Cortex of kidney (tissue), 1 donor: ENCODE measurements at places on chromosomes 1 and 21.

GRCh38 chr1:218273762-218274479 is 11.2 kb upstream of the RRP15 start:
- DNase-seq, result no peak

- no peak for DNase-seq
Observed at GRCh38 chr21:41680444-41681347, 86.2 kb downstream of the RIPK4 start.

GRCh38 chr21:38448671-38449385 is 49.4 kb downstream of the ERG start:
- no peak for DNase-seq

- no peak for DNase-seq
Observed at GRCh38 chr1:213761845-213762407, 225.8 kb upstream of the PROX1 start.

GRCh38 chr1:12341667-12342066 is 111.8 kb downstream of the VPS13D start:
- no peak for DNase-seq

DNA sequence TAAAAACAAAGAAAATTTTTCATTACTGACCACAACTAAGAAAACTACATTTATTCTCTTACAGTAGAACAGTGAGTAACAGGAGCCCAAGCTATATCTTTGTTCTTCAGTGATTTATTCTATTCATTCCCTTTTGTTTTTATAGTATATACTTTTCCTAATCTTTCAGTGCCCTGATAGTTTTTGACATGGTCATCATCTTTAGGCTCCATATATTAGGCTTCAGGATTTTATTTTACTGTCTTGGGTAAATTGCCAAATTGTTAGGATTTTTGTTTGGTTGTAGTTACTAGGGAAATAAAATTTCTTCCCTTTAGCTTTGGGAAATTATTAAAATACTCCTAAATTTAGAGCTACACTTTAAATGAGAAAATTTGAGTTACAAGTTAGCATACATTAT is 10.3 kb downstream of the FBXO28 start:
- no peak for DNase-seq

DNA sequence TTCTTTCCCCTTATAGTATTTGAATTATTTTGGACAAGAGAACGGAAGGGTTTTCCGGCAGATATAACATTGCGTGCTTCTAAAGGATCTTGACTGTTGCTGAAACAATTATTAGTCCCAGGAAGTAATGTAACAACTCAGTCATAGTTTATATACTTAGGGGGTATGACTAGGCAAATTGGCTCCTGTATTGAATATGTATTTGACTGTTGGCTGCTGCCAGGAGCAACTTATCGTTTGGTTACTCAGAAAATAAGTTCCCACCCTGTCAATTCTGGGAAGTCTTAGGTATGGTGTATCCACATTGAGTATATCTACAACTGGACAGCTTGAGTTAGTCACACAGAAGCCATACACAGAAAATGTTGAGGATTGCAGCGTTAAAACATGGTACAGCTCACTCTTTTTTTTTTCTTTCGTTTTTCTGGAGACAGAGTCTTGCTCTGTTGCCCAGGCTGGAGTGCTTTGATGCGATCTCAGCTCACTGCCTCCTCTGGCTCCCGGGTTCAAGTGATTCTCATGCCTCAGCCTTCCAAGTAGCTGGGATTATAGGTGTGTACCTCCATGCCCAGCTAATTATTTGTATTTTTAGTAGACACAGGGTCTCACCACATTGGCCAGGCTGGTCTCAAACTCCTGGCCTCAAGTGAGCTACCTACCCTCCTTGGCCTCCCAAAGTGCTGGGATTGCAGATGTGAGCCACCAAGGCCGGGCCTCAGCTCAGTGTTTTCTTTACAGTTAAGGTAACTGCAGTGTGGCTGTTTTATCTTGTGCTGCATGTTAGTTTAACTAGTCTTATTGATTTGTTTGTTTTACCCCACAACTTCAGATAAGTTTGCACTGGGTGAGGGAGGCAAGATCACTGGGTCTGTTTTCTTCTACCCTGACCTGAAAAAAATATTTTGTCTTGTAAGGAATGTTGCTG is 10.2 kb downstream of the SMAP2 start:
- no peak for DNase-seq
